ENCODE measurements at places on chromosomes 5 and 9.

DNA sequence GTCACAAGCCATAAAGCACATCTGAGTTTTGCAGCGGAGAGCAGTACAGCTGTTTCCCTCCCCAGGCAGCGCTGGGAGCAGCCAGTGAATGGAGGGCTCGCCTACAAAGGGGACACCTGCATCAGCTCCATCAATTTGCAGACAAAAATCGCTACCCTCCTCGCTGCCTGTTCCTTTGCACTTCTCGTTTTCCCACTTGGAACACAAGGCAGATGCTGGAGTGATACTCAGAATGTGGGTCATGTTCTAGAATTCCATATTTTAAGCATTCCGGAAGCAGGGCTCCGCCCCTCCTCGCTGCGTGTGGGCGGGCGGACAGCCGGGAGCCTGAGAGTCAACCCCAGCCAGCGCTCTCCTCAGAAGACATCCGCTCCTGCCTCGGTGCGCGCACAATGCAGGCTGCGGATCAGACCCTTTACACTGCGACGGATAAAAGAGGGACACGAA is 92.1 kb downstream of the LMNB1 start:
- H3K27ac ChIP-seq = peak overlapping the region; percentile 93
- H3K4me1 ChIP-seq = peaks cover 34% of the 10 kb centered on the region
- peaks cover 7% of the 10 kb centered on the region for H3K36me3 ChIP-seq
- H3K4me3 ChIP-seq = peak overlapping the region; percentile 80
- no peaks in the 10 kb centered on the region for H3K27me3 ChIP-seq

- H3K27me3 ChIP-seq = peaks cover 39% of the 10 kb centered on the region
- H3K27ac ChIP-seq = peak within 1 kb of the TSS; percentile 89
- H3K4me3 ChIP-seq = peak within 1 kb of the TSS; percentile 93
- peaks cover 54% of the 10 kb centered on the region for H3K4me1 ChIP-seq
Measured at GRCh38 chr9:121267689-121268597, at the start of gene GSN. Gene GSN (plus strand): TSS chr9:121268162. CDS start chr9:121301972, 33,810 bp downstream.

DNA sequence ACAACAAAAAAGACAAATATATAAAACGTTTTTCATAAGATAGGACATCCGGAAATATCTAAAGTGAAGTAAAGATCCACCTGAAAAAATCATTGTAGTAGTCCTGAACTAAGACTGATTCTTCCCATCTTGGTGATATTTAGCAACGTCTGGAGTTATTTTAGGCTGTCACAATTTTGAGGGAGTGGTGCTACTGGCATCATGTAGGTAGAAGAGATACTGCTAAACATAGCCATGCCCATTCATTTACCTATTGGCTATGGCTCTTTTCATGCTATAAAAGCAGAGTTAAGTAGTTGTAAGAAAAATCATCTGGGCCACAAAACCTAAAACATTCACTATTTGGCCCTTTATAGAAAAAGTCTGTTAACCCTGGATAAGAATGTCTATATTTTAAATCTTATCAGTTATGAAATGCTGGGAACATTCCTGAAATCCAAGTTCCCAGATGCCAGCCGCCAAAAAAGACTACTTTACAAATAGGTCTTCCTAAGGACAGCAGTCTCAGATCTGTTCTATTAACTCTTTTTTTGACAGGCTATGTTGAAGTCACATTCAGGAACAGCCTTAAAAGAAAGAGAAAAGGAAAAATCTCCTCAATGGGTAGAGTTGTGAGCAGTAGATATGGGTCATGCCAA is 27.0 kb downstream of the RAPGEF6 start:
- no peak for DNase-seq
- H3K4me1 ChIP-seq = peaks cover 14% of the 10 kb centered on the region
- no peak overlapping the region for H3K27ac ChIP-seq
- no peaks in the 10 kb centered on the region for H3K27me3 ChIP-seq

DNA sequence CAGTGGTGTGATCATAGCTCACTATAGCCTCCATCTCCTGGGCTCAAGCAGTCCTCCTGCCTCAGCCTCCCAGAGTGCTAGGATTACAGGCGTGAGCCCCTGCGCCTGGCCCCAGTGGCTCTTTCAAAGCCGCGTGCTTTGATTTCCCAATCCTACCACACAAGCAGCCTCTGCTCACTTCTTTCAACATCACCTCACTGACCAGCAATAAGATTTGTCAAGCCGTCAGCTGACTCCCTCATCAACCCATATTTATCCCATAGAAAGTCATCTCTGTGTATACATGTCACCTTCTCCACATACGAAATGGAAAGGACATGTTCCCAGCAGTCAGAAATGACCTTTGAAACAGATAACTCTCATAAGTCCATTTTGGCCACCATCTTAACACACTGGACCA is 26.0 kb downstream of the SLC31A2 start:
- no peak overlapping the region for H3K27ac ChIP-seq
- no peaks in the 10 kb centered on the region for H3K27me3 ChIP-seq
- no peaks in the 10 kb centered on the region for H3K4me1 ChIP-seq
- no peak for DNase-seq

- H3K27me3 ChIP-seq = no peaks in the 10 kb centered on the region
- H3K4me1 ChIP-seq = no peaks in the 10 kb centered on the region
- H3K27ac ChIP-seq = no peak overlapping the region
Measured at GRCh38 chr9:93492327-93492726, 38.9 kb upstream of the FAM120AOS start.

- H3K4me3 ChIP-seq = peak overlapping the region; percentile 38
- H3K36me3 ChIP-seq = no peaks in the 10 kb centered on the region
- H3K27me3 ChIP-seq = peaks cover 20% of the 10 kb centered on the region
- no peak overlapping the region for H3K27ac ChIP-seq
Measured at GRCh38 chr5:2278825-2279456, 396.2 kb upstream of the IRX4 start.

DNA sequence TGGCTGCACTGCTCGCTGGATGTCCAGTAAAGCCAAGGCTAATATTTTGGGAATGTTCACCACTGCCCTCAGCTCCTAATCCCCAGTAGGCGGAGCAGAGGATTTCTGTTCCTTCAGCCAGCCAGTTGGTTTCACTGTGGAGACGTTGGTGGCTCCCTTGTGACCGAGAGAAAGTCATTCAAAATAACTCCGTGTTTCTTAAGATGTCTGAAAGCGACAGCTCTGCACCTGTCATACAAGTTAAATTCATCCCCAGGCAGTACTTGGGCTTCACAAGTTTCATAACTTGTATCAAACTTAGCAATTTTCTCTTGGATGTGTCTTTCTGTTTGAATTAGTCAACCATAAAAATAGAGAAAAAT is 382 bp upstream of the CDKN2B start:
- no peak overlapping the region for H3K27ac ChIP-seq
- peaks cover 87% of the 10 kb centered on the region for H3K27me3 ChIP-seq
- no peak for DNase-seq
- peaks cover 9% of the 10 kb centered on the region for H3K4me1 ChIP-seq

GRCh38 chr9:114366334-114367128 is 21.3 kb downstream of the AKNA start:
- H3K4me1 ChIP-seq = peaks cover 20% of the 10 kb centered on the region
- H3K4me3 ChIP-seq = no peak overlapping the region
- no peaks in the 10 kb centered on the region for H3K27me3 ChIP-seq
- no peak overlapping the region for H3K27ac ChIP-seq
- DNase-seq = no peak

DNA sequence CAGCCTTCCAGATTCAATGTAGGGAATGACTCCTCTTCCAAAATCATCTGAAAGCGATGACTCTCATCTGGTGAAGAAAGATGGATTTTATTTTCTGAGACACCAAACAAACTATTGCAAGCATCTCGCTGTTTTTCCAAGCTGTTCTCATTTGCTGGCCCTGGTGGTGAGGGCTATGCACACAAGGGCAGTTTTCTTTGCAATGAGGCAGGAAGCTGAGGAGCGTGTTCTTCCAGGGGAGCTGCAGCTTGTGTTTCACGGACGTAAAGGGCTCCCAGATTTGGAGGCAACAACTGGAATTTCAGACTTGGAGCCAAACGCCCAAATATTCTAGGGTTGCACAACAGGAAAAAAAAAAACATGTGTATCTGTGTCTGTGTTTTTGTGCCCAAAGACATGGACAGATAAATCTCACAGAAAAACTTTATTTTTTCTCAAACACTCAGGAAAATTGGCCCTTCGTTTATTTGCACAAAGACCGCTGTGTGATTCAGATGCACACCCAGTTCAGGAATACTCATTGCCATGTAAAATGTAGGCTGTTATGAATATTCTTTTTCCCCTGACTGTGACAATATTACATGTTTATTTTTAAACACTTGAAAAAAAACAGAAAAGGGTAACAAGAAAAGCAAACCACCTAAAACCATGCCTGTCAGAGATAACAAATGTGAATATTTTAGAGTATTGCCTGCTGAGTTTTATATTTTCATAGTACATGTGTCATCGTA is 151.3 kb downstream of the GAS1 start:
- no peak overlapping the region for H3K27ac ChIP-seq
- no peaks in the 10 kb centered on the region for H3K36me3 ChIP-seq
- no peaks in the 10 kb centered on the region for H3K27me3 ChIP-seq
- no peak for DNase-seq

DNA sequence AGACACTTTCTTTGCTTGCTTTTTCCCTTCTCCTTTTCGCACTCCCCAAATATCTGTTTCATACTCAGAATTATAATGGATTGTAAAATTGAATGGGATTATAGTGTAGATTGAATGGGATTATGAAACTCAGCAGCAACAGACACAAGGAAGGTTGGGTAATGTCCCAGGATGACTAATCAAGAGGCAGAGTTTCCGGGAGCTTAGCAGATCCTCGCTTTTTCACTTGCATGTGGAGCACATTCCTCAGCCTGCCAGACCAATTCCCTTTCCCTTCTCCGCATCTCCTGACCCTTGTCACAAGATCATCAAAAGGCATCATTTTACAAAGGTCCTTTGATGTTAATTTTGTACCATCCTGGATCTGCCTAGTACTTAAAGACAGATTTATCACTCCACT is 55.1 kb upstream of the SLC1A1 start:
- no peaks in the 10 kb centered on the region for H3K36me3 ChIP-seq
- no peak overlapping the region for H3K27ac ChIP-seq
- H3K4me3 ChIP-seq = no peak overlapping the region
